CD8-positive, alpha-beta T cell (primary cell): ENCODE measurements at places on chromosomes 4 and X.

DNA sequence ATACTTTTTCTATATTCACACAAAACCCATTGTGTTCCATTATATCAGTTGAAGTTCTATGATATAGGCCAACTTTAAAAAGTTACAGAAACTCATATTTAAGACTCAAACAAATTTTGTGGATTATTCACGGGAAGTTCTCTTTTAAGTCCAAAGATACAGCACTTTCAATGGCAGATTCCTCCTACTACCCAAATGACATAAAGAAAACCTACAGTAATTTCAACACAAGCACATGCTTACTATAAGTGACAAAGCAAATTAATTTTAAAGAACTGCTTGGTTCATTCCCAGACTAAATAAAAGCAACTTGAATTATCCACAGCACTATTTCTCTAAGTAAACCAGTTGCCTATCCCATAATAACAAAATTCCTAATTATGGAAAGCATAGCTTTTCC lies 4.1 kb downstream of the PPA2 start:
- DNase-seq: no peak

DNA sequence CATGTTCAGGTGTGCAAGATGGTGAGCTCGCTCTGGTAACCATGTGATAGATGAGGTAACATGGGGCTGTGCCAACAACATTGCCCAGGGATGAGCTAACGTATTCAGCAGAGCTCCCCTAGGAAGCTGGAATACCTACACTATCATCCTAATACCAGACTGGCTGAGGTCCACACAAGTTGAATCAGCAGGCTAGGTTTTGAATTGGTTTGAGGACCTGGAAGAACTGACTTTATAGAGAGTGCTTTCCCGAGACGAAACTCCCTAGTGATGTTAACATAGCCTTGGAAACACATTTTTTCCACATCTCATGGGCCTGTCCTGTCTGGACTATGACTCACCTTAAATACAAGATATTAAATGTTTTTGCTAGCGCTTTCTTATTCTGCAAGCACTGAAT lies 56.7 kb downstream of the IGFBP7 start:
- DNase-seq: no peak

DNA sequence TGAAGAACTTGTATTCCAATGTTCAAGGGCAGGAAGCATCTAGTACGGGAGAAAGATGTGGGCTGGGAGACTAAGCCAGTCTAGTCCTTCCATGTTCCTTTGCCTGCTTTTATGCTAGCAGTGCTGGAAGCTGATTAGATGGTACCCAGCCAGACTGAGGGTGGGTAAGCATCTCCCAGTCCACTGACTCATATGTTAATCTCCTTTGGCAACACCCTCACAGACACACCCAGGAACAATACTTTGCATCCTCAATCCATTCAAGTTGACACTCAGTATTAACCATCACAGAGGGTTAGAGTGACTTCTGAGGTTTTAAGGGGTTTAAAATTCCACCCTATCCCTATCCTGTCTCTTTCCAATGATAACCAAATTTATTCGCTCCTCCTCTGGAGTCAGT lies 6.5 kb downstream of the HMGN5 start:
- no peak for DNase-seq

DNA sequence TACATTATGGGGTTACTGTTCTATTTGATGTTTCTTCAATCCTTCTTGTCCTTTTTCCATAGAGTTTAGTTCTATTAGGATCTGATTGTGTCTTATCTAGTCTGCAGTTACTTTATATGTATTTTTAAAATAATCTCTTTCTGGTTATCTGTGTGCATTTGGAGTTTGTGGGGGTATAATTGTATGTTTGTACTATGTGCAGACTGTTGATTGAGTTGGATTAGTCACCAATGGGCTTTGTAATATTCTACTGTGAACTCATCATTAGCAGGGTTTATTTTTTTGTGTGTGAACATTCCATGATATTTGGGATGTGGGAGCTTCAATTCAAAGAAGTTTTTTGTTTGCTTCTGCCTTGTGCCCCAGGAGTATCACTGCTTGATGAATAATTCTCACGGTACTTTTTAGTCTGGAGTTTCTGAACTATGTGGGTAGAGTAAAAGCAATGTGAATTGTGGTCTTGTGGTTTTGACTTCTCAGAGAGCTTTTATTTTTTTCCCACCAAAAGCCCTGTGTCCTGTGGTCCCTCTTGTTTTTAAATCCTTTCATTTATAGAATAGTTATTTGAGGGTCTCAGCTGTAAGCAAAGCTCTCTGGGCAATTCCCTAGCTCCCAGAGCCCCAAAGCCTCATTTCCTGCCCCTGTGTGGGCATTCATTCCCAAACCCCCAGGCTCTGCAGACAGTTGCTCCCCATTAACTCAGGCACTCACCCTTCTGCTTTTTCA lies 127.8 kb downstream of the PHKA2 start:
- no peak for DNase-seq

- peak; percentile 38 for DNase-seq
These were observed 179.6 kb downstream of the KDR start for GRCh38 chr4:54945838-54946237.

DNA sequence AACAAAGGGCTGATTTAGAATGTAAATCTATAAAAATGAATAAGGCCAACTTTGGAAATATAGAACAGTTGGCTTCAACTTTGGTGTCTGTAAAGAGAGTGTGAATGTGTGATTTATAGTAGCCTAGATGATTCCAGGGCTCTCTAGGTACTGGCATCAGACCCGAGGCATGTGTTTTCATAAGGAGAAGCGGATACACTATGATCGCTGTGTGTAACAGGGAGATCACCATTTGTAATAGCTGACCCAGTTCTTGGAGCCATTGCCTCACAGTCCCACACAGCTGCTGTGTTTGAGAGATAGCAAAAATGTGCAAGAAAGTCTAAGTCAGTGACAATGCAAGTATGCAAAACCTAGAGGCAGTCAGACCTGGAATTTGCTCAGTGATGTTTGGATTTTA lies 135.1 kb downstream of the REPS2 start:
- DNase-seq: no peak

GRCh38 chr4:92050875-92051274 lies 252.9 kb upstream of the GRID2 start:
- no peak for DNase-seq

GRCh38 chrX:38221391-38221929 lies 789 bp upstream of the SRPX start:
- DNase-seq: no peak

DNA sequence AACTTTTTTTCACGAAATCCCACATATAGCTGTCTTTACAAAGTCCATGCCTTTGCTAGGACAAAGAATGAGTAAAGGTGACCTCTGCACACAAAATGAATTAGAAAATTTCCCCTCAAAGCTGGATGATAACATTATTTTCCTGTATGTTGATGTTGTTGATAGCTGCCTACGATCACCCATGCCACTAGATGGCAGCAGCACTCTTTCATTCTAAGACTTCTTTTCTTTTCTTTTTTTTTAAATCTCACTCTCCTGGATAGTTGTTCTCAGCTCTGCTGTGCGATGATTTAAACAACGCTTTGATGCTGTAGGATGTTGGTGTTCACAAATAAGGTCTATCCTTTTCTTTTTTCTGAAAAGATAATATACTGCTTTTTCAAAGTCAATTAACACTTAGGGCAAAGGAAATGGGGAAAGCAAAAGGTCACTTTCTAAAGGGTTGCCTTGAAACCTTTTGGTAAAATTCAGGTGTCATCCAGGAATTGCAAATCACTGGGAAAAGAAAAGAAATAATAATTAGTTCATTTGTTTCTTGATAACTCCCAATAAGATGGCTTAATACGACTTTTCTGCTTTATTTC lies 266.8 kb downstream of the C4orf33 start:
- DNase-seq: peak; percentile 44

GRCh38 chrX:11472879-11473278 lies 179.7 kb downstream of the AMELX start:
- no peak for DNase-seq

GRCh38 chr4:109589119-109589518 lies 29.1 kb downstream of the MCUB start:
- no peak for DNase-seq

GRCh38 chr4:7805533-7806337 lies 133.9 kb downstream of the AFAP1 start:
- DNase-seq: no peak

GRCh38 chrX:139508099-139508498 lies 22.4 kb upstream of the F9 start:
- DNase-seq: no peak

DNA sequence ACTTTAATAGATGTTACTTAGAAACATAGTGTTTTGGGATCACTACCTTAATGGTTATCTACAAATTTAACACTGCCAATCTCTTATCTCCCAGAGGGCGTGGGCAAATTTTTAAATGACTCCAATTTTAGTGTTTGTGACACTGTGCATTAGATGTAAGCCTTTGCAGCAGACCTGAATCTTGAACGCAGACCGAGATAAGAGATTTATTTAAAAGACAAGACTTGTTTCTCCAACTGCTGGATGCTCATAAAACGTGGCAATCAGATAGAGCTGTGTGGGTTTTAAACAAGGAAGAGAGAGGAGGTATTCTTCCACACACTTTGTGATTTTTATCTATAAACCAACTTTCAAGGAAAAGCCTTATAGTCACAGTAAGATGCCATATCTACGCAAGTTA lies 252.5 kb upstream of the NR3C2 start:
- no peak for DNase-seq

DNA sequence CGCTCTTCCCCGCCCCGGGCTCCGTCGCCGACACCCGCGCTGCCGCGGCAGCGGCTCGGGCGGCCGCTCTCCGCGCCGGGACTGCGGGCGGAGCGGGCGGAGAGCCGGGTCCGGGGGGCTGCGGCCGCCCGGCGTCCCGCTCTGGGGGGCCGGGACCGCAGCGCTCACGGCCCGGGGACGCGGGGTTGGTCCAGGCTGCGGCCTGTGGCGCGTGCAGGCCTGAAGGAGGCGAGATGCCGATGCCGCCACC lies 492 bp downstream of the GALNT7 start:
- no peak for DNase-seq

DNA sequence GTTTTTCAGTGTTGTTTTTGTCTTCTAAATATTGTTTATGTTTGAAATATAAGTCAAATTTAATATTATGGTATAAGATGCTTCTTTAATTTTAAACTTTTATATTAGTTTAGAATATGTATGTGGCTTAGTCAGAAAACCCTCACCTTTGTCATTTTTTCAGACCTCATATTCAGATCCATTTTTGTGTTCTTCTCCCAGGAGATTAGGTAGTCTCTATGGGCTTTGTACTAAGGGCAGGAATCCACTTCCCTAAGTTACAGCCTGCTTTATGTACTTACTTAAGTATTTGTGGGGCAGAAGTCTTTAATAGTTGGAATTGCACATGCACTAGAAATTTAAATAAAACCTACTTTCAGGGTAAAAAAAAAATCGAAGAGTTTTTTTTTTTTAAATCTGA lies 63.5 kb upstream of the TENM3 start:
- DNase-seq: no peak

GRCh38 chr4:53119680-53120079 lies 246.2 kb downstream of the SCFD2 start:
- DNase-seq: no peak

- no peak for DNase-seq
These were observed at the start of gene PF4V1 for GRCh38 chr4:73853246-73853704. TSS of gene PF4V1 (plus strand) at chr4:73853296. CDS start at chr4:73853363, 67 bp downstream.

DNA sequence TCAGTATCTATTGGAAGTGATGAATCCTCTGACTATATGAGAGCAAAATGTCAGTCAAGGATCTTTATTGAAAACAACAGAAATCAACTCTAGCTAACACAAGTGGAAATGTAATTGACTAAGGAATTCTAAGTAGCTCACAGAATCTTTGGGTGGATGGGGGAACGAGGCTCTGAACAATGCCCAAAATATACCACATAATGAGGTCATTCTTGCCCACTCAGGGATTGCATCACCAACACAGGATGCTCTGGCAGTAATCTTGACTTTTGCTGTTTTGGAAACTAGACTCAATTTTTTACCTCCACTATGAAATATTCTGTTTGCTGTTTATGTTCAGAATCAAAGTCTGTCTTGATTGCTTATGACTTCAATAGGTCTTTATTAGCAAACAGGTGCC lies 127.4 kb upstream of the UNC5C start:
- DNase-seq: no peak

DNA sequence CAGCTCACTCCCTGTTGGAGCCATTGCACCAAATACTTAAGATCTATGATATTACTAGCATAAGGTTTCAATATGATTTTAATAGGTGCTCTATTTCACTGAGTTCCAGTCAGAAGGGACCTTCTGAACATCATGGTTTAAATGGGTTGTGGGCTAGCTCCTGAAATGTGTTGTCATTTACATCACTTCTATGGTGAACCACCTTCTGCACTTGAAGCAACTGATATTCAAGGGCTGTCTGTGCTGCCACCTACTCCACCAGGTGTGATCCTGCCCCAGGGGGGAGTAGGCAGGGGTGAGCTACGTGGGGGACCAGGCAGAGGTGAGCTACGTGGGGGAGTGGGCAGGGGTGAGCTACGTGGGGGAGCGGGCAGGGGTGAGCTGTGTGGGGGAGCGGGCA lies 35.2 kb downstream of the RNF175 start:
- DNase-seq: no peak

DNA sequence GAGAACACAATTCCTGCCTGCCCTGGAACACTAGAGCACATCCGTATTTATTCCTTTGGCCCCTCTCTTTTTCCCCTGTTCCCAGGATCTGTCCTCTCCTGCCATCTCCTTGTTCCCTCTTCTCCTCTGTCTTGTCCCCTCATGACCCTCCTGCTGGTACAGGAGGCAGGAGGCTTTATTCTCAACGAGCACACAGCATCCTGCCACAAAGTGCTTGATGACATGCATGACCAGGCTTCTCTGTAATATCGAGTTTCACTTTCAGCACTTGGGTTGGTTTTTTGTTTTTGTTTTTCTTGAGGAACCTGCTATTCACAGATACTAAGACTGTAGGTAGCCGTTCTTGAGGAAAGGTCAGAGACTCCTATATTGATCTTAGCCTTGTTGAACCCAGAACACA lies 35.3 kb downstream of the NALF2 start:
- DNase-seq: no peak

DNA sequence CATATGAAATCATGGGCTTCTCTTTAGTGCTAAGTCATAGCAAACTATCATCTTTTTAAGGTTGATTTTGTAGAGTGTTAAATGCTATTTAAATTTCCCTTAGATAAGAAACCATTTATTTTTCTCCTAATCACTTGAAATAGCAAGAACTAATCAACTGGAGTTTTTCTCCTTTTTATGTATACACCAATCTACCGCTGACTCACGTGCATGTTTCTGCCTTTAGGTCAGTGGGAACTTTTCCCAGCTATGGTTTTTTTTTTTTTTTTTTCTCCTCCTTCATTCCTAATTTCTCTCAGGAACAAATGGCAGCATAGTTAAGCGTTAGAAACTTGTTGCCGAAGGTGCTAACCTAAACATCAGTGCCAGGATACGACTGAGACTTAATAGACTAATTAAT lies 176.4 kb downstream of the BMPR1B start:
- no peak for DNase-seq

DNA sequence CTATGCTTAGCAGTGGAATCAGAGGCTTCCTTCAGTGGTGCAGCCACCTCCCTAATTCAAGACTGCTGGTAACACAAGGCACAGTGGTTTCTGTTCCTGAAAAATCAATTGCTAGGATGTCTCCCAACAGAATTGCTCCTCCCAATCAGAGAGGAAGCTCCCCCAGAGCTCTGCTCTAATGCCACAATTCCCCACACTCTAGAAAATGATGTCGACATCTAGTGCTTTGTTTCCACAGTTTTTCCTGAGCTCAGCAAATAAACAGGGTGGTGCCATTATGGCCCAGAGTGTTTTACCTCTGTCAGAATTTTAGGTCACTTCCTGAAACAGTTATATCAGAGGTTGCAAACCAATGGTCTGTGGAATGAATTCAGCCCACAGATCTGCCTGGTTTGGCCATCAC lies 24.7 kb downstream of the TAB3 start:
- no peak for DNase-seq

GRCh38 chr4:12644261-12644660 lies 839.9 kb downstream of the RAB28 start:
- DNase-seq: no peak
